Fibroblast of skin of right quadriceps (primary cell): ENCODE measurements at places on chromosomes 3 and 15.

GRCh38 chr3:106120356-106120755 lies 251.5 kb upstream of the CBLB start:
- DNase-seq: peak; percentile 60

GRCh38 chr3:133055339-133055738 lies 17.1 kb downstream of the TMEM108 start:
- no peak for DNase-seq

- peak; percentile 15 for DNase-seq
Measured at GRCh38 chr15:30043211-30043655, 39.5 kb upstream of the GOLGA8J start.

- no peak for DNase-seq
Measured at GRCh38 chr3:159486580-159486979, 502.1 kb upstream of the IL12A start.

GRCh38 chr3:112755845-112756613 lies 90.6 kb downstream of the CD200R1L start:
- no peak for DNase-seq

GRCh38 chr3:42099020-42099765 lies 8.0 kb downstream of the TRAK1 start:
- DNase-seq: no peak

DNA sequence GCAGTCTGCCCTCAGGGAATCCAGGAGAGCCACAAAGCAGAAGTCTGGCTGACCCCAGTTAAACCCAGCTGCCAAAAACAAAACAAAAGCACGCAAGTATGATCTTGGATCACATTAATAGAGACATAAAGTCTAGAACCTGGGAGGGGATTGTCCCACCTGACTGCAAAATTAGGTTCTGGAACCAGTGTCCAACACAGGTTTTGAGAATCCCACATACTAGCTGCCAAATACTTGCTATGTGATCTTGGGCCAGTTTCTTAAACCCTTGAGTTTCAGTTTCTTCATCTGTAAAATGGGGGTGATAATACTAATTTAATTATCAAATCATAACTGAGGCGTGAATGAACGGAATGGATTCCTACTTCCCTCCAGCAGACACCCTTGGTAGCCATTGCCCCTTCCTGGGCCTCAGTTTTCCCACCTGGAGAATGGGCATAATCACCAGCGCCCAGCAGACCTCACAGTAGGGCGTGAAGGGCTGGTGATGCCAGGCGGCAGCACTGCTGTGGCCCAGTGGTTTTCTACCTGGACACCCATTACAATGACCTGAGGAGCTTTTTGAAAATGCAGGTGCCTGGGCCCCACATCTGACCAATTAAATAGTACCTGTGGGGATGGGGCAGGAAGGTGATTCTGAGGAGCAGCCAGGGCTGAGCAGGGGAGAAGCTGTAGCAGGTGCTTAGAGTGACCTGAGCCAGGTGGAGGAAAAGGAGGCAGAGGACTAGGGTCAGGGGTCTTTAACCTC lies 32.2 kb downstream of the GRIP2 start:
- no peak for DNase-seq

DNA sequence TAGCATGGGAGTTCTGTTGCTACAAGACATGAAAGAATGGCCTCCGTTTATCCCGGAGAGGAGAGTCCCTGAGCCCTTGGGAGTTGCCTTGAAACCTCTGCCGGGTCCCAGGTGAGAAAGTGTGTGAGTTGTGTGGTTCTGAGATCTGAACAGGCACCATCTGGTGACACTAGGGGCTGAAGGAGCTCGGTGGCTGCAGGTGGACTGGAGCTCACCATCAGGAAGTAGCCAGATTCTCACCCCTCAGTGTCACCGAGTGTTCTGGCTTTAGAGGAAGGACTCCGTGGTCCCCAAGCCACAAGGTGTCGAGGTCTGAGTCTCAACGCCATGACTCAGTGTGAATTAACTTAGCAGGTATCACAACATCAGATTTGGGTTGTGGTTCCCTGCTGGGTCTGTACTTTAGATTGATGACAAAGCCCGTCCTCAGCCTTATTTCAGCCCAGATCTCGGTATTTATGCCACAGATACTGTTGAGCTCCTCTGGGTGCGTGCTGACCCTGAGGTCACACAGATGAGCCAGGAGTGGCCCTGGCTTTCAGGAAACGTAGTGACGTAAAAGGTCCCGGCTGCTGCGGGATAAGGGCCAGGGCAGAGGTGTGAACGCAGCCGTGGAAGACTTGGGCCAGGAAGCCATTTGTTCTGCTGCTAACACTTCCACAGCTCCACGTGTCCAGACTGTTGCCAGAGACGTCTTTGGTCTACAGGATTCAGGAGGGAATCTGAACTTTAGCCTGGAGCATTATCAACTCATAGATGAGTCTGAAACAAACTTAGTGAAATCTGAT lies 54.4 kb downstream of the PGPEP1L start:
- no peak for DNase-seq

DNA sequence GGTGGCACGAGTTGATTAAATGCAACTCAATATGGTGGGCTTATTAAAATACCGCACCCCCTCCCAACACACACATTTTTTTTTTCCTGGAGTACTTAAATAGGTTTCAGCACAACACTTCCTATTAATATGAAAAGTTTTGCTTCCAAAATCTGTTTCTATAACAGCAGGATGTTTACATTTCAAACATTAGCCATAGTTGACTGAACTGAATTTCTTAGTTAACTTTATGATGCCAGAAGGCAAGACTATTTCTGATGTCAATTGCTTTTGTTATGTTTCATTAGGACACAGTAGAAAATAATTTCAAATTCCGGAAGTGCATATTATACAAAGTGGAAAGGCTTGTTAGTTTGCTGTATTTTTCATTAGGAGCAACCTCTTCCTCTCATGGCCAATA lies 104.7 kb downstream of the UACA start:
- no peak for DNase-seq

DNA sequence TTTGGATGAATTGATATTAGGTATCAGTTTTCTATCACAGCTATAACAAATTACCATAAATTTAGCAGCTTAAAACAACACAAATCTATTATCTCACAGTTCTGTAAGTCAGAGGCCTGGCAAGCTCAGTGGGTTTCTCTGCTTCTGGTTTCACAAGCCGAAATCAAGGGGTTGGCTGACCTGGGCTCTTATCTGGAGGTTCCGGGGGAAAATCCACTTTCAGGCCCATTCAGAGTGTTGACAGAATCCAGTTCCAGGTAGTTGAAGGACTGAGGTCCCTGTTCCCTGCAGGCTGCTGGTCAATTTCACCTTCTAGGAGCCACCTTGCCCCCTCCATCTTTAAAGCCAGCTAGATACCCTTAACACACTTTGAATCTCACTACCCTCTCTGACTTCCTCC lies 11.1 kb upstream of the HHATL start:
- no peak for DNase-seq

DNA sequence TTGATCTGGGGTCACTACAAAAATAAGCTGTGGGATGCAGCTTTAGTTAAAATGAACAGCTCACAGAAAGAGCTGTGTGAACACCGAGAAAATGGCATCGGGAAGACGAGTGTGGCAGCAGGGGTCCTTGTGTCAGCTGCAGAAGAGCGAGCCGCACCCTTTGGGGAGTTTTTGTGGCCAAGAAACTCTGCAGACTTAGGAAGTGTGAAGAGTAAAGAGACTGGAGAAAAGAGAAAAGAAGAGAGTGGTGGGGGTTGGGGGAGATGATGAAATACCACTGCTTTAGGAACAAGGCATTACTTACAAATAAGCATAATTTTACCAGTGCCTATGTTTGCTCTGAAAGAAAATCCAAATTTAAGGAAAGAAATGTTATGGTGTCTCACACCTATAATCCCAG lies 147.8 kb downstream of the LRRC28 start:
- DNase-seq: no peak

GRCh38 chr3:8571256-8571655 lies 69.6 kb downstream of the LMCD1 start:
- no peak for DNase-seq

GRCh38 chr15:79308874-79309273 lies 2.0 kb upstream of the TMED3 start:
- no peak for DNase-seq
